Esophagus muscularis mucosa (tissue), 4 donors: ENCODE measurements at places on chromosomes 1 and 21. TPM values are rescaled to one million over a fixed set of nuclear protein-coding genes. Genes with fewer than 3 reads are reported as not detected.
A peak's percentile ranks its signal among the peaks of the same experiment; 100 is the strongest.

GRCh38 chr1:185263292-185263691 lies 53.8 kb downstream of the IVNS1ABP start:
- no peaks in the 10 kb centered on the region for H3K36me3 ChIP-seq
- H3K4me3 ChIP-seq: no peak overlapping the region

DNA sequence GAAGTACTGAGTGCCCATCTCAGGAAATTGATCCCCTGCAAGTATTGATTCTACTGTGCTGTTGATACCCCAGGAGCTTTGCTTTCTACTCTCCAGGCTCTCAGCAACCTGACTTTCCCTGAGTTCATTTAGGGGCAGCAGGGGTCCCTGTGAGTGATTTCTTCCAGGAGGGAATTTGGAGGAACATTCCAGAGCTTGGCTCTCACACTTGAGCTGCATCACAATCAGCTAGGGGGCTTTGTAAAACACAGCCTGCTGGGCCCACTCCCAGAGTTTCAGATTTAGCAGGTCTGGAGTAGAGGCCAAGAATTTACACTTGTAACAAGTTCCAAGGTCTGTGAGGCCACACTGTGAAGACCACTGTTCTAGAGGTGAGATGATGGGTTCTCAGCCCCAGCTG lies 16.1 kb upstream of the ACTL8 start:
- H3K4me3 ChIP-seq: no peak overlapping the region
- H3K36me3 ChIP-seq: no peaks in the 10 kb centered on the region
- DNase-seq: no peak
- peaks cover 8% of the 10 kb centered on the region for H3K4me1 ChIP-seq

DNA sequence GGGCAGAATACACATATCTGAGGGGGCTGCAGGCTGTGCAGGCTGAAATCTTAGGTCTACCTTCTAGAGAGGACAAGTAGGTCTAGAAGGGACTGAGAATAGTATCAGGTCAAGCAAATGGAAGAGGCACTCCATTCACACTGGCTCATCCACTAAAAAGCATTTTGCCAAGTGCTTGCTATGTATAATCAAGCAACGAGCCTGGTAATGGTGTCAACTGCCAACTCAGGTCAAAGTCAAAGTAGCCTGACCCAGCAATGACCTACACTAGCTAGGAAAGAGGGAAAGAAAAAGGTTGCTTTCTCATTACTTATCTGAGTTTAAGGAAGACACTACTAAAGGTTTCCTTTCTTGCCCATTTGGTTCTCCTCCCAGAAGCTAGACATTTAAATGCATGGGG lies 10.8 kb downstream of the KCND3 start:
- no peak overlapping the region for H3K4me3 ChIP-seq
- DNase-seq: no peak
- no peaks in the 10 kb centered on the region for H3K27me3 ChIP-seq
- peaks cover 10% of the 10 kb centered on the region for H3K4me1 ChIP-seq
- no peak overlapping the region for H3K27ac ChIP-seq

DNA sequence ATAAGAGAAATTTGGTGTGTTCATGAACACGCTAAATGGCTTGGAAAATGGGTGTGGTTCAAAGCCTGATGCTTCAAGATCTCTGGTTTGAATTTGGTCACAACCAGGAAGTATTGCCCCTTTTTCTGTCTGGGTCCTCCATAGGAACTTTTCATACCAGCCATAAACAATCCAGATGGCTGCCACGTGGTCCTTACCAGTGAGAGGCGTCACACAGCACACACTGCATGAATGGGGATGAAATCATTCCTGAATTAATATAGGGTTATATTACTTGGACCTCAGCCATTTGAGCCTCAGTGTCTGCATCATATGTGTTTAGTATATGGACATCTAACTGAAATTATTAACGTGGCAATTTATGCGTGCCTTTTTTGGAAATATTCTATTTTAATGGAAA lies 64.0 kb downstream of the PRRX1 start:
- no peaks in the 10 kb centered on the region for H3K36me3 ChIP-seq
- DNase-seq: no peak
- H3K27me3 ChIP-seq: peaks cover 7% of the 10 kb centered on the region

GRCh38 chr1:148383966-148384365 lies 99.1 kb downstream of the PPIAL4G start:
- no peak overlapping the region for H3K4me3 ChIP-seq
- no peaks in the 10 kb centered on the region for H3K4me1 ChIP-seq
- no peaks in the 10 kb centered on the region for H3K36me3 ChIP-seq
- DNase-seq: no peak
- H3K27me3 ChIP-seq: no peaks in the 10 kb centered on the region

DNA sequence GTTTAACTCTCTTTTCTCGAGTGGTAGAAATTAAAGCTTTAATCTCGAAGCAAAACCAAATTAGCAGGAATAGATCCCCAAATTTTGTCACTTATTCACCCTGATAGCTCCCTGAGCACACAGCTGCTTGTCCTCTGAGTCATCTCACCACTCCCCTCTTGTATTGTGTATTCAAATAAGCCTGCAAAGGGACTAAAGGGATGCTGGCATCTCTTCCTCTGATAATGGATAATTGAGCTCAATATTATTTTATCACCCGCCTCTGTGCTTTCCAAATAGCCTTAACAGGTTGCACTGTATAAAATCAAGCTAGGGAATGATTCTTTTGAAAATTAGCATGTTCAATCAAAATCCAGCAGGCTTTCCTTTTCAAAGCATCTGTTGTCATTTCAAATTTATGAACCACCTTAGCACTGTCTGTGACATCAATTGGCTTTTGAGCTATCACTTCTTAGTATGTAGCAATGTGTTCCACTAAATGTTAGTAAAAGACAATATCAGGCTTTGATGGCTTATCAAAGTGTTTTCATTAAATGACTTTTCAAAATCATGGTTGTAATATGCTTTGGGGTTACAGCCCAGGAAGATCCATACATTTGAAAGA lies 561.6 kb downstream of the PLA2G4A start:
- H3K27me3 ChIP-seq: no peaks in the 10 kb centered on the region
- no peaks in the 10 kb centered on the region for H3K36me3 ChIP-seq
- no peaks in the 10 kb centered on the region for H3K4me1 ChIP-seq

GRCh38 chr1:113860891-113861290 lies 10.6 kb downstream of the PTPN22 start:
- H3K4me1 ChIP-seq: no peaks in the 10 kb centered on the region
- DNase-seq: no peak
- no peaks in the 10 kb centered on the region for H3K27me3 ChIP-seq
- H3K27ac ChIP-seq: no peak overlapping the region

DNA sequence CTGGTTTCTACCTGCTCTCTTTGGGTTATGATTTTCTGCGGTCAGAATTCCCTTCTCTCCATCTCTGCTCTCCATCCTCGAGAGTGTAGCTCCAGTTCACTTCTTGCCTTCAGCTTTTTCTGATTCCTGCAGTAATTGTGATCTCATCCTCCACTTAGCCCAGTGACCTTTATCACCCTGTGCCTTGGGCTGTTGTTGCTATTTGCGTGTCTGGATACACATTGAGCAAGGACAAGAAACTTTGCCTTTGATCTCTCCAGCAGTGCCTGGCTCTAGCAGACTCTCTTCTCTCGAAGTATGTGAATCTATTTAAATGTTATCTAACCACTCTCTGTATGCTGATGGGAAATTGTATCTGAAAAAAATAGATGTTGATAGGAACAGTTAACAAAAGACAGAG lies 76.4 kb upstream of the MARK1 start:
- DNase-seq: no peak
- no peak overlapping the region for H3K4me3 ChIP-seq
- no peak overlapping the region for H3K27ac ChIP-seq
- H3K4me1 ChIP-seq: no peaks in the 10 kb centered on the region

DNA sequence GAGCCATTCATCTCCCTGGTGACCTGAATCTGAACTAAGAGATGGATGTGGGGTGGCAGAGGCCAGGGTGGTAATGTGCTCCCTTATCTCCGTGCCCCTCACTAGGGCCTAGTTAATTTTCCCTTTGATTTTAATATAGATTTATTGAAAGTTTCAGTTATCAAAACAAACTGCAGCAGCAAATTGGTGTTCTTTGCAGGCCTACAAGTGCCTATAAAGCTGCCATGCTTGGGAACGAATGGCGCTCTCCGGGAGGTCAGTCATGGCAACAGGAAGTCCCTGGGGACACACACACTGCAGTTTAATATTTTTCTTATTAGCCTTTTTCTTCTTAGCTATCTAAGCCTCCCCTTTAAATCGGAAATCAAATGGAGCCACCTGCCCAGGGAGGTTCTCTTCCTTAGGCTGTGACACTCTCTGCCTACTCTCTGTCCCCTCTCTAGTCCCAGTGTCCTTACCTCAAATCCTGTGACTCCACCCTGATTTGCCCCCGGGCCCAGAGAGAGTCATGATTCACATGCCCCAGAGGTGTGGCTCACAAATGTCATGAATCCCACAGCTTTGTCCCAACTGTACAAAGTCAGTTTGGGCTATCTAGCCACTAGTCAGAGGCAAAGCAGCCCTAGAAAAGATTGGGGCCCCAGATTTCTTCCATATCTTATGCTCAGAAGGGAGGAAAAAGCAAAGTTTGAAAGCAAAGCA lies 4.3 kb upstream of the ERI3 start:
- peaks cover 6% of the 10 kb centered on the region for H3K4me1 ChIP-seq
- no peaks in the 10 kb centered on the region for H3K36me3 ChIP-seq
- H3K27ac ChIP-seq: no peak overlapping the region
- DNase-seq: no peak
- no peaks in the 10 kb centered on the region for H3K27me3 ChIP-seq

DNA sequence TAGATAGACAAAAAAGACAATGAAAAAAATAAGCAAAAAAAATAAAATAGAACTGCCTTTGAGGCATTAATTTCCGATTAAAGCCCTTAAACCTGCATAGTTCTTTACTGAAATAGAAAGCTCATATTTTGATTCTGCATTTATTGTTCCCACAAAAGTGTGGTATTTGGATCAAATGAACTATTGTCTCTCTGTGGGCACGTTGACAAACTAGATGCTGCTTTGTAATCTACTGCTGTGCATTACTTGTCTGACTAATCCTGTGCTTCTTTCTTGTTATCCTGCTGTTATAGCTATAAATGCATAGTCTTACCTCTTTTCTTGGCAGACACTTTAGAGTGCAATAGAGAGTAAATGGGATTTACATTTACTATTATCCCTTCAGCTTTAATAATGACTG lies 31.4 kb upstream of the SLC35D1 start:
- H3K36me3 ChIP-seq: no peaks in the 10 kb centered on the region
- no peak overlapping the region for H3K27ac ChIP-seq
- no peak overlapping the region for H3K4me3 ChIP-seq
- no peaks in the 10 kb centered on the region for H3K4me1 ChIP-seq
- no peak for DNase-seq

GRCh38 chr1:42176902-42177519 lies 12.5 kb upstream of the GUCA2A start:
- H3K27me3 ChIP-seq: no peaks in the 10 kb centered on the region
- peaks cover 24% of the 10 kb centered on the region for H3K4me1 ChIP-seq
- no peak overlapping the region for H3K27ac ChIP-seq
- DNase-seq: no peak

DNA sequence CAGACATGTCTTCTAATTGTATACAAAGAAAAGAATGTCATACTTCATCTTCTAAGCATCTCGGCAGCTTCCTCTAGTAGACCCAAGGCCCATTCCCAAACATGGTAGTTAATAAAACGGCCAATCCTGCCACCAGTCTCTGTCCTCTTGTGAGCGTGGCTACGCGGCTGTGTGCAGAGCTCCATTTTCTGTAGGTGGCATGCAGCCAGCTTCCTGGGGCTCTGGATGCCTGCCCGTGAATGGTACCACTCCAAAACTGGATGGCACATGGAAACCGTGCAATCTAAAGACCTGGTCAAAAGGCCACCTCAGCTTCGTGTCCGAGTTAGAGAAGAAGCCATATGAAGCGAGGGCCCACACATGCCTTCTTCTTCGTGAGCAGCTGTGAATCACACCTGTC lies 110.7 kb downstream of the SIPA1L2 start:
- no peaks in the 10 kb centered on the region for H3K27me3 ChIP-seq
- H3K27ac ChIP-seq: no peak overlapping the region
- H3K36me3 ChIP-seq: peaks cover 13% of the 10 kb centered on the region
- DNase-seq: no peak
- no peaks in the 10 kb centered on the region for H3K4me1 ChIP-seq

- DNase-seq: no peak
- H3K27ac ChIP-seq: peak overlapping the region; percentile 66
- no peaks in the 10 kb centered on the region for H3K27me3 ChIP-seq
- peaks cover 55% of the 10 kb centered on the region for H3K36me3 ChIP-seq
- no peak overlapping the region for H3K4me3 ChIP-seq
- H3K4me1 ChIP-seq: peaks cover 28% of the 10 kb centered on the region
Measured at GRCh38 chr1:9265968-9266367, 26.7 kb upstream of the SPSB1 start.

- no peaks in the 10 kb centered on the region for H3K27me3 ChIP-seq
- H3K4me3 ChIP-seq: no peak overlapping the region
- DNase-seq: no peak
Measured at GRCh38 chr1:192133350-192133926, 24.8 kb upstream of the RGS18 start.

DNA sequence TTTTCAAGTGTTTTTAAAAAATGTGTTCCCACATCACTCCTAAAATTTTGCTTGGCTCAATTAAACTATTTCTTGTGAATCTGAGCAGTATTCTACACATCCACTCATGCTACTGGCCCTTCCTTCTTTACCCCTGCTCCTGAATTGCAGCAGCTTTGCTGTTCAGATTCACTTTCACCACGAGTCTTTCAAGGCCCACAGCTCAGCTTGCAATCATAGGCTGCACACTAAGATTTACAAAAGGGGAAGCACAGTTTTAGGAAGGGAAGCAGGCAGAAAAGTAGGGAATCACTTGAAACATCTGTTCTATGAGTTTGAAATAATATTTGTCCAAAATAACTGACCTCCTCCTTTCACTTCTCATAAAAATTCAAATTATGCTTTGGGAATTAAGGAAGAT lies 70.9 kb upstream of the EDEM3 start:
- no peak overlapping the region for H3K4me3 ChIP-seq
- peak overlapping the region; percentile 50 for H3K27ac ChIP-seq
- H3K4me1 ChIP-seq: peaks cover 84% of the 10 kb centered on the region

GPR37L1 gene
- not detected for total RNA-seq

PTPRC gene
- total RNA-seq: 7.0 TPM

ATG4C gene
- total RNA-seq: 12.5 TPM

DLGAP3 gene
- 0.46 TPM for total RNA-seq

SLC35D1 gene
- 8.3 TPM for total RNA-seq

ZMYND12 gene
- total RNA-seq: 0.78 TPM

GPR161 gene
- 19.5 TPM for total RNA-seq

PPFIA4 gene
- total RNA-seq: 1.3 TPM

YY1AP1 gene
- total RNA-seq: 164 TPM

PWP2 gene
- 4.8 TPM for total RNA-seq

VHLL gene
- not detected for total RNA-seq

LENEP gene
- not detected for total RNA-seq
